Nasal cavity respiratory epithelium epithelial cell of viscerocranial mucosa (primary cell): ENCODE measurements at places on chromosomes 7 and 10. TPM values are rescaled to one million over a fixed set of nuclear protein-coding genes. Genes with fewer than 3 reads are reported as not detected.

Gene ICA1
- 10.6 and 14.0 TPM in 2 replicates for total RNA-seq

Gene CYP2E1
- 0.93 and 1.7 TPM in 2 replicates for total RNA-seq

Gene DNAH11
- 0.34 and 7.3 TPM in 2 replicates for total RNA-seq

Gene ADAP1
- 9.9 and 43.6 TPM in 2 replicates for total RNA-seq

Gene GPER1
- under 0.01 and 0.21 TPM in 2 replicates for total RNA-seq

Gene DPYSL4
- total RNA-seq = 11.7 TPM in 1 of 2 replicates, not detected in the other

Gene RELN
- total RNA-seq = 0.07 and 0.34 TPM in 2 replicates

Gene ITPRID1
- total RNA-seq = not detected in 2 replicates

Gene CFAP70
- total RNA-seq = 0.68 and 3.6 TPM in 2 replicates

Gene DAGLB
- total RNA-seq = 26.3 and 27.3 TPM in 2 replicates

Gene AZGP1
- total RNA-seq = 1.0 and 1.3 TPM in 2 replicates

Gene ZNF503
- 2.4 and 11.7 TPM in 2 replicates for total RNA-seq

Gene MYO1G
- total RNA-seq = 0.14 and 0.34 TPM in 2 replicates

Gene PDK4
- under 0.01 and 3.2 TPM in 2 replicates for total RNA-seq

Gene TUBB8
- total RNA-seq = not detected in 2 replicates

Gene PPP1R17
- total RNA-seq = not detected in 2 replicates
